ENCODE measurements at places on chromosomes 4 and X. TPM values are rescaled to one million over a fixed set of nuclear protein-coding genes. Genes with fewer than 3 reads are reported as not detected.
A peak's percentile ranks its signal among the peaks of the same experiment; 100 is the strongest.

- H3K27ac ChIP-seq, result no peak overlapping the region
- no peak overlapping the region for H3K4me3 ChIP-seq
- no peaks in the 10 kb centered on the region for H3K36me3 ChIP-seq
Observed at GRCh38 chrX:105211066-105211575, 9.4 kb downstream of the TEX13A start.

DNA sequence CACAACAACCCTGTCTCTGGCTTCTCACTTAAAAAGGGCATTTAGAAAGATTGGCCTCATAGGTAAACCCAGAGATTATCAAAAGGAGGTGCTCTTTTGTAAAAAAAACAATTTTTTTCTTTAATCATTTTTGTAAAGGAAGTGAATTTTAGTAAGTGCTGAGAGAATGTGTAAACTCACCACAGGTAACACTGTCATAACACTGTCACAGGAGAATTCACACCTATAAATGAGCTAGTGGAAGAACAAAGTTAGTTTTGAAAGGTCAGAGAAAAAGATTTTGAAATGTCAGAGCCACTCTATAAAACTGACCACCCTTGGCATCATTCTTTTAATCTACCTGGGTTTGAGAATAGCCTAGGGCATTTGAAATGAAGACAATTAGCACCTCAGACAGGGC lies 3.3 kb upstream of the SH2D1A start:
- no peaks in the 10 kb centered on the region for H3K27me3 ChIP-seq
- no peak overlapping the region for H3K27ac ChIP-seq
- no peaks in the 10 kb centered on the region for H3K36me3 ChIP-seq
- no peak overlapping the region for H3K4me3 ChIP-seq
- no peaks in the 10 kb centered on the region for H3K4me1 ChIP-seq

GRCh38 chr4:75547647-75548387 lies 8.0 kb upstream of the ODAPH start:
- peak; percentile 65 for DNase-seq
- no peak overlapping the region for H3K27ac ChIP-seq
- no peaks in the 10 kb centered on the region for H3K4me1 ChIP-seq
- H3K27me3 ChIP-seq, result no peaks in the 10 kb centered on the region
- H3K4me3 ChIP-seq, result no peak overlapping the region

DNA sequence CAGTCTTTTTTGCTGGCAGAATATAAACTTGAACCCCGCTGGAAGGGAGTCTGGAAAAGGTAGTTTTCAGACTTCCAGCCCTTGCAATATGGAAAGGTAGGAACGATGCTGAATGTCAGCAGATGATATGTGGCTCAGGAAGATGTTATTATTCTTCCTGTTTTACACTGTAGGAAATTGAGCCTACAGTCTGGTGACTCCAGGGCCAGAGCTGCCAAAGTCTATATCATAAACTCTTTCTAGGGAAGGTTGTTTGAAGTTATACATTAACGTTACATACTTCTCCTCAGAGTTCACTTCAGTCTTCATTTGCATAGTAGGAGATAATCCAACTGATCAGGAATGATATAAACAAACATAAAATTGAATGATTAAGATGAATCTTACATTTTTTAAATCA lies 141.3 kb downstream of the FAT4 start:
- H3K27ac ChIP-seq, result no peak overlapping the region
- no peak overlapping the region for H3K4me3 ChIP-seq
- DNase-seq, result no peak
- no peaks in the 10 kb centered on the region for H3K27me3 ChIP-seq
- H3K4me1 ChIP-seq, result no peaks in the 10 kb centered on the region

- no peak overlapping the region for H3K27ac ChIP-seq
- no peak overlapping the region for H3K4me3 ChIP-seq
- no peak for DNase-seq
- H3K36me3 ChIP-seq, result no peaks in the 10 kb centered on the region
- H3K27me3 ChIP-seq, result no peaks in the 10 kb centered on the region
Observed at GRCh38 chr4:33184657-33185290, 2464.6 kb downstream of the PCDH7 start.

DNA sequence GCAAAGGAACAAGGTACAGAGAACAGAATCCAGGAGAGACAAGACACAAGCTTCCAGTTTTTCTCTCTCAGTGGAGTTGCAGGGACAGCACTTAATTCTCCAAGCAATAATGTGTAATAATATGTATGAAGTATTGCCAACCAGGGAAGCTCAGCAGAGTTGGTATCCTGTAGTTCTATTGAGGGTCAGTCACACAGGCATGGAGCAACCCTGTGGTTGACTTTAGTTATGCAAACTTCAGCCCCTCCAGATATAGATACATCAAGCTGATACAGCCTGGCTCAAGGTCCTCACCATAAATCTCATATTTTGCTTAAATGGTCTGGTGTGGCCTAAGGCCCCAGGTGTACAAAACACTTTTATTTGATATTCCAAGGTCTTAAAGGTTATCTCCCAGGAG lies 248.6 kb upstream of the EPHA5 start:
- DNase-seq, result no peak
- no peaks in the 10 kb centered on the region for H3K36me3 ChIP-seq
- H3K4me1 ChIP-seq, result no peaks in the 10 kb centered on the region
- no peak overlapping the region for H3K27ac ChIP-seq
- no peaks in the 10 kb centered on the region for H3K27me3 ChIP-seq

- H3K36me3 ChIP-seq, result no peaks in the 10 kb centered on the region
- no peak overlapping the region for H3K27ac ChIP-seq
- no peaks in the 10 kb centered on the region for H3K4me1 ChIP-seq
- no peak overlapping the region for H3K4me3 ChIP-seq
Observed at GRCh38 chr4:90001023-90001422, 106.4 kb downstream of the MMRN1 start.

DNA sequence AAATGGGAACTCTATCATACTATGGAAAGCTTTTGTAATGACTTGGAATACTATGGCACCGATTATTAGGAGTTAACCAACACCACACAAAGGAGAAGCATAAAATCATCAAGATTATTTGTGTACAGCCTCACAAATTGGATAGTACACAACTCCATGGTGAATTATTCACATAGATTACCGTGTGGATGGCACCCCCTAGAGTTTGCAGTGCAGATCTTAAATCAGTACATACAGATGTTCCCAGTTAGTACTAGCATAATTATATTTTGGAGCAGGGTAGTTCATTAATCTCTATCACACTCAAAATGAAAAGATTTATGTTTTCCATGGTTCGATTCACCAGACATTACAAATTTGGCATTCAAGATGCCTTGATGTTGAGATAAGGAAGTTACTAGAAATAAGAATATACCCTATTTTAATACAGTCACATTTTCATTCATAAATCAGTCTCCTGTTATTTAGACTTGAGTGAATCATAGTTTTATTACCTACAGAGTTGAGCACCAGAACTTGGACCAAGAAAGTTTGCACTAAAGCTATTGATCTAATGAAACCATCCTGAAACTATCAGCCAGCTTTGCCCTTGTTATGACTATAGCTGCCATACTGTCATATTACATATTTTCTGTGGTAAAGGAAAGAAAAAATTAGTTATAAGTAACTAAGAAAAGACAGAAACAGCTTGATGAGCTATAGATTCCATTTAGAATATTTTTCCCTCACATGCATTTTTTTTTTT lies 531.8 kb downstream of the GLUD2 start:
- H3K27me3 ChIP-seq, result no peaks in the 10 kb centered on the region
- DNase-seq, result no peak
- no peak overlapping the region for H3K4me3 ChIP-seq
- no peaks in the 10 kb centered on the region for H3K4me1 ChIP-seq

STATH gene
- not detected for total RNA-seq

XAGE2 gene
- 6.7 TPM for total RNA-seq

DGKQ gene
- 18.8 TPM for total RNA-seq

GAGE2A gene
- not detected for total RNA-seq

WNK3 gene
- 0.62 TPM for total RNA-seq
